Dermis microvascular lymphatic vessel endothelial cell (primary cell): ENCODE measurements at places on chromosomes 6 and 20. TPM values are rescaled to one million over a fixed set of nuclear protein-coding genes. Genes with fewer than 3 reads are reported as not detected.

Gene HSPA12B
- 10.2 and 14.2 TPM in 2 replicates for total RNA-seq

Gene DPM1
- 36.8 and 45.6 TPM in 2 replicates for total RNA-seq

Gene SGK2
- under 0.01 and 0.13 TPM in 2 replicates for total RNA-seq

Gene GRM1
- total RNA-seq, result 0.13 TPM in 2 replicates

Gene LAMA5
- 18.6 and 23.1 TPM in 2 replicates for total RNA-seq
